8988T (cell line): ENCODE measurements at places on chromosomes 1 and 21.

DNA sequence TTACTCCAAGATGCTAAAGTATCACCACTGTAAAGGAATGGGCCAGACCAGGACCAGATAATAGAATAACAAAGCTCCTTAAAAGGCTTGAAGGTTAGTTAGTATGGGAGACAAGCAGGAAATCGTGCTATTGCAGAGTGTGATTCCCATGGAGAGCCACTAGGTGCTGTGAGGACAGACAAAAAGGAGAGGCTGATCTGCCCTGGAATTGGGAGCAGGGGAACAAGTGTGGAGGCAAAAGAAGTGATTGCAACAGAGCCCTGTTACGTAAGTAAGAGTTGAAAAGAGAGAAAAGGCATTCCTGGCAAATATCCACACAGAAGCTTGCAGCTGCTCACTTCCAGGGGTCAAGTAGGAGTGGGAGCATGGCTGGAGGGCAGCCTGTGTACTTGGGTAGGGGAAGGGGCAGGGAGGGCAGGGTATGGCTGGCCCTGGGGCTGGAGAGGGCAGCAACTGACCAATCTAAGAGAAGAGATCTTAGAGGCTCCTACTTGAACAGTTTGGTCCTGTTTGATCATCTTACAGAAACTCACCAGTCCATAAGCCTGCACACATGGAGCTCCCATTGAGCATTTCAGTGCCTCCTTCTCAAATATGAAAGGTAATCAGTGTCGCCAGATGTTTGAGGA lies 207.7 kb upstream of the GJB5 start:
- DNase-seq, result no peak

DNA sequence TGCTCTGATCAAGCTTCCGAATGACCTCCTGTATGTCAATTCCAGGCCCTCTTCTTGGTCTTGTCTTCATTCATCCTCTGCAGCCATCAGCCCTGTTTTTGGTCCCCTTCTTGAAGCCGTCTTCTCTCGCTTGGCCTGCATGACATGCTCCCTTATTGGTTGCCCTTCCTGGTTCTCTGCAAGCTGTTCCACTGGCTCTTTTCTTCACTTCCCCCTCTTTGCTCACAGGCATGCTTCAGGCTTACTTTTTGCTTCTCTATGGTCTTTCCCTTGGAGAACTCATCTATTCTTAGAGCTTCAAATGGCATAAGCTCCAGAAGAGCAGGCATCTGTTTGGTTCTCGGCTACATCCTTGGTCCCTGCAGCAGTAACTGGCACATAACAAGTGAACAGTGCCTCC lies 38.8 kb downstream of the PDPN start:
- no peak for DNase-seq

GRCh38 chr1:203096566-203096965 lies 10.8 kb upstream of the MYOG start:
- DNase-seq, result no peak

GRCh38 chr1:155206891-155207805 lies 549 bp downstream of the THBS3 start:
- peak; percentile 74 for DNase-seq

GRCh38 chr1:206554211-206554610 lies 46.9 kb downstream of the RASSF5 start:
- no peak for DNase-seq

- no peak for DNase-seq
These were observed 8.1 kb downstream of the RERE start for GRCh38 chr1:8809342-8809736.

DNA sequence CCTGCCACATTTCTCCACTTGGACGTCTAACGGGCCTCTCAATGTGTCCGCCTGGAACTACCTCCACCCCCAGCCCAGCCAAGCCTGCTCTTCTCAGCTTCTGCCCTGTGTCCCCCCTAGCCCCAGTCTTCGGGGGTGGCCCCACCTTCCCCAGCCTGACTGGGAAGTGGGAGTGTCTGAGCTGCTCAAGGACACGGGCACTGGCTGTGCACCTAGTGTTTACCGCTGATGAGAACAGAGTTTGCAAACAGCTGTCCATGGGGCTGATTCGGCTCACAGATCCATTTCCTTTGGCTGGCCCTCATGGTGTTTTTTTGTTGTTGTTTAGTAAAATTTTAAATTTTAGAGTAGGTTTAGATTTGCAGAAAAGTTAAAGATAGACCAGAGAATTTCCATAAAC lies 121.1 kb downstream of the PTPRU start:
- DNase-seq, result no peak

GRCh38 chr21:38760017-38760761 lies 45.5 kb upstream of the ETS2 start:
- DNase-seq, result no peak

- DNase-seq, result no peak
These were observed 174.6 kb downstream of the USP25 start for GRCh38 chr21:15904389-15904788.

- no peak for DNase-seq
These were observed 265.3 kb downstream of the SPATA17 start for GRCh38 chr1:217896490-217896889.

DNA sequence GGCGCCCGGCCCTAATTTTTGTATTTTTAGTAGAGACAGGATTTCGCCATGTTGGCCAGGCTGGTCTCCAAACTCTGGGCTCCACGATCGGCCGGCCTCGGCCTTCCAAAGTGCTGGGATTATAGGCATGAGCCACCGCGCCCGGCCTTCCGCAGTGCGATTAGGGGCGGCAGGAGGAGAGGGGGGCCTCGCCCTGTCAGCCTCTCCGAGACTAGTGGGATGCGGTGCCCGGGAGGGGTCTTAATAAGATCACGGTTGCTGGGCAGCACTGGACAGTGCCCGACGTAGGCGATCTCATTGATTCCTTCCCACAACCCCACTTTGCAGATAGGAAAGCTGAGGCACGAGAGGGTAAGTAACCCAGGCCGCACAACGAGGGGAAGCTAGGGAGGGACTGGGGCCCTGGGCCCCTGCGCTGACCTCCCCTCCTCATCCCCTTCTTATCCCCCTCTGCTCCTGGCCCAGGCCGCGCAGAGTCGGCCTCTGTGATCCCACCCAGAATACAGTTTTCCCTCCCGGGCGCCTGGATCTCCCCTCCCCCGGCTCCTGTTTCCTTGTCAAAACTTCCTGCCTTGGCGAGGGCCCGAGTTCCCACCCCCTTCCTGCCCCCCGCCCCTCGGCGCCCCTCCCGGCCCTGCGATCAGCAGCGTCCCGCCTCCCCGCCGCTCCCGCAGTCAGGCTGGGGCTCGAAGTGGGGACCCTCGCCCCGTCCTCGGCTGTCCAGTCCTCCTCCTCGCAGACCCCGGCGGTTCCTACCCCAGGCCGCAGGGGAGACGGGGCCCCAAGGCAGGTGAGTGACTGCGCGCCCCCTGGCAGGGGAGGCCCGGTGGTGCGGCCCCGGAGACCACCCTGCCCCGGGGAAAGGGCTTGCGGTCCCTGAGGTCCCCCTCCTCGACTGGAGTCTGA lies at the start of gene PEAR1:
PEAR1 (plus strand) TSS at position 671 of the 906 bp plus-strand sequence. CDS start 10,209 bp downstream, outside the sequence.
- no peak for DNase-seq

- DNase-seq, result no peak
These were observed 9.4 kb downstream of the LAPTM5 start for GRCh38 chr1:30748098-30748698.

DNA sequence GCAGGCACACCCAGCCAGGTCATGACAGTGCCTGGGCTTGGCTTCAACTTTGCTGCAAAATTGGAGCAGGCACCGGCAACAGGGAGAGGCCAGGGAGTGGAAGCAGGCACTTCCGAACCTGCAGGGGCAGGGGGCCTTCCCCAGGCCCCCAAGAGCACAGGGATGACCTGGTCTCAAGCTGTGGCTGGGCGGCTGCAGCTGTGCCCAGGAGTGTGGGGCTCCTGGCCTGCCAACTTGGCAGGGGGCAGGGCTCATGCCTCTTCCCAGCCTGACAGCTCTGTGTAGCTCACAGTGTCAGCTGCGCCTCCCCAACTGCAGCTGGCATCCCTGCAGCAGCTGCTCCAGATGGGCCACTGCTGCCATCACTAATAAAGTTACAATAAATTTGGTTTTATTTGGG lies 51.5 kb upstream of the SCYL3 start:
- DNase-seq, result no peak

DNA sequence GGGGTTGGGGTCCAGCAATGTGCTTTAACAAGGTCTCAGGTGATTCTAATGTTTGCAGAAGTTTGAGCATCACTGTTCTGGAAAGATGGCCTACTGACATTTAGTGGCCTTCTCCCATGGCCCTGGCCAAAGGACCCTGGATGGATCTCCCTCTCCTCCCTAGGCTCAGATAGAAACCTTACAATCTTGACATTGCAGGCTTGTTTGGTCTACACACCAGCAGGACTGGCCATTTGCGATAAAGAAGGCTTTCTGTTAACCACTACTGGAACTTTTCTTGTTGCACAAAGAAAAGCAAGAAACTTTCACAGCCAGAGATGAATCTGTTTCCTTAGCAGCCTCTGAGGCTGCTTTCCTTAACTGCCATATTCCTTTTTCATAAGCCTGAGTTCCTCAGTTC lies 6.2 kb downstream of the DNALI1 start:
- DNase-seq, result no peak

DNA sequence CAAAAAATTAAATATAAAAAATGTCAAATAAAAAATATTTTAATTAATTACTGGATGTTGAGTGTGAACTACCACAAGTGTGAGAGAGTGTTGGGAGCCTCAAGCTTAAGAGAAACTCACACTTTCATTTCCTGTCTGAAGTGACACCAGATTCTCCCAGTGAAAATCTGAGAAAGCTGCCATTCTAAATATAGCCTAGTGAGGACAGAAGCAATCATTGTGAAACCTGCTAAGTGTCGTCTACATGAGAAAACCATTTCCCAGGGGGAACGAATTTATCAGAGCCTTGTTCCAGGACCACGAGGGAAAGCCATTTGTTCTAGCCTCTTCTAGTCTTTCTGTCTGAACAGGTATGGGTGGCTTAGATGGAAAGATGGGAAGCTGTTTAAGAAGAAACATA lies 329.3 kb upstream of the PRMT6 start:
- DNase-seq, result no peak

DNA sequence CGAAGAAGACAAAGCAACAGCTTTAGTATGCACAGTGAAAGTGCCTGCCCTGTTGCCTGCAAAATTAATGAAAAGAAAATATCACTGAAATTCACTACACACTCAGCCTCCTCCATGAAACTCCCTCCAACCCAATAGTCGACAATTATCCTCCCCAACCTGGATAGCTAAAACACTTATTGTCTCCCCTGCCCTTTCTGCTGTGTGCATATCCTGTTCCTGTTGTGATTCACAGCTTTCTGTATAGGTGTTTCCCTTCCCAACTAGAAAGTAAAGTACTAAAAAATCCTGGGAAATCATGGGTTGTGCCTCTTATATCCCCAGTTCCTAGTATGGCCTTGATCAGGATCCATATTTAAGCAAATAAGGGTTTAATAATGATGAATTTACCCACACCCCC lies 412.1 kb downstream of the LTN1 start:
- DNase-seq, result no peak

DNA sequence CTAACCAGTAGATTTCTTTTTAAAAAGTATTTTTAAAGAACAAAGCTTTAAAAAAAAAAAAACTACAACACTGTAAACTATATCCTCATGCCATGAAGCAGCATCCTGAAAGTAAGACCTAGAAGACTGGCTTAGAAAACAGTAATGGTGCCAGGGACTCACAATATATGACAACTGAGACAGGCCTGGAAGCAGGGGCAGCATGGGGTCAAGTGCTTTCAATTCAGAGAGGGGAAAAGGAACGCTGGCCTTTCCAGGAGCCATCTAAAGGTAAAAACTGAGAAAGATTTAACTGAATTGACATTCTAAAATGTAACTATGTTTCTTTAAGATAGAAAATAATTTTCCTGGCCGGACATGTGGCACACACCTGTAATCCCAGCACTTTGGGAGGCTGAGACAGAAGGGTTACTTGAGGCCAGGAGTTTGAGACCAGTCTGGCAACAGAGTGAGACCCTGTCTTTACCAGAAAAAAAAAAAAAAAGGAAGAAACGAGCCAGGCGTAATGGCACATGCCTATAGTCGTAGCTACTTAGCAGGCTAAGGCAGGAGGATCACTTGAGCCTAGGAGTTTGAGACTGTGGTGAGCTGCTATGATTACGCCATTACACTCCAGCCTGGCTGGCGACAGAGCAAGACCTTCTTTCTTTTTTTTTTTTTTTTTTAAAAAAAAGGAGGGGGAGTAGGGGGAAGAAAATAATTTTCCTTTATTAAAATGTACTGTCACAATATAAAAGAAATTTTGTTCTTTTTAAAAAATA lies 54.1 kb downstream of the SLC35D1 start:
- no peak for DNase-seq
